ENCODE measurements at places on chromosomes 7 and 10.

DNA sequence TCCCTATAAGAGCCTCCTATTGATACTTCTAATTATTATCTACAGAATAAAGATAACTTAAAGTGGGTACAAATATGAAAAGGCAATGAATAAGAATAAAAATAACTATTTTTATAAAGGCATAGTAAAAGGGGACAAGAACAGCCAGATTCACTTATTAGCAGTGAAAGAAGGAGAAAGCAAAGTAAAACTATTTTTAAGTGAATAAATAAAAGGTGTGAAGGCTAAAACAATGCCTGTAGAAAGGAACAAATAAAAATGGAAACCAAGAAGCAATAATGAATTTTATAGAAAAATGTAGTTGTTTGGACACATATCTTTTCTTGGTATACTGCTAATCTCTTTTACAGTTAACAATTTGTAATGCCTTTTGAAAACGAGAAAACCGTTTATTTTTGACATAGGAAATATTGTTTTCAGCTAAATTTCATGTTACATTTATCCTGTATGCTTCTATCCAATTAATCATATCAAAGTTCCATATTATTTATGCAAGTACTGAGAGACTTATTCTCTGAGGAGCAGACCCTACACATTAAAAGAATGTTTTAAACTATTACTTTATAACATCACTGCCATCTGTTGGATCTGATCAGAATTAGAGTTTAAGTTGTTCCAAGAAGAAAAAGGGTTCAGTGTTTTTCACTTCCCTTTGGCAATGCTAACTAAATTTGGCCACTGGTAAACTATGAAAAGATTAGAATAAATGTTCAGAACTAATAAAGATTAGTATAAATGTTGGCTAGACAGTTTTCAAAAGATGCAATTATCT lies 59.1 kb downstream of the ARMC3 start:
- DNase-seq, result no peak
- H3K4me3 ChIP-seq, result no peak overlapping the region
- no peaks in the 10 kb centered on the region for H3K27me3 ChIP-seq
- H3K4me1 ChIP-seq, result peaks cover 4% of the 10 kb centered on the region

DNA sequence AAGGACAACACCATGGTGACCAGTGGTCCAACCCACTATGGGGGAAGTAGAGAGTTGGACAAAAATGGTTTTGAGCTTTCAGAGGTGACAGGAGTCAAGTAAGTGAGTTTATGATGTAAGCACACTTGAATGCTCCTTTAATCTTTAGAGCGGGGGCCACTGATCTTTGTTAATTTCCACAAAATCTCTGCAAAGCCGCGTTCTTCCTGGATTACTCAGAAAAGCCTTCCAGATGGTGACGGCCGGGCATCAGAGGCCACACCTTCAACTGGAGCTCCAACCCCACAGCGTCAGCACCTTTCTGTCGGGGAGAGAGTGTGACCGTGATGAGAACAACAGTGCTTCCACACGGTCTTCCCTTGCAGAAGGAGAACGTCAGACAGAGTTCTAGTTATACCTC lies 35.2 kb upstream of the KLF6 start:
- H3K27me3 ChIP-seq, result no peaks in the 10 kb centered on the region
- H3K27ac ChIP-seq, result no peak overlapping the region
- H3K36me3 ChIP-seq, result no peaks in the 10 kb centered on the region
- no peak for DNase-seq

DNA sequence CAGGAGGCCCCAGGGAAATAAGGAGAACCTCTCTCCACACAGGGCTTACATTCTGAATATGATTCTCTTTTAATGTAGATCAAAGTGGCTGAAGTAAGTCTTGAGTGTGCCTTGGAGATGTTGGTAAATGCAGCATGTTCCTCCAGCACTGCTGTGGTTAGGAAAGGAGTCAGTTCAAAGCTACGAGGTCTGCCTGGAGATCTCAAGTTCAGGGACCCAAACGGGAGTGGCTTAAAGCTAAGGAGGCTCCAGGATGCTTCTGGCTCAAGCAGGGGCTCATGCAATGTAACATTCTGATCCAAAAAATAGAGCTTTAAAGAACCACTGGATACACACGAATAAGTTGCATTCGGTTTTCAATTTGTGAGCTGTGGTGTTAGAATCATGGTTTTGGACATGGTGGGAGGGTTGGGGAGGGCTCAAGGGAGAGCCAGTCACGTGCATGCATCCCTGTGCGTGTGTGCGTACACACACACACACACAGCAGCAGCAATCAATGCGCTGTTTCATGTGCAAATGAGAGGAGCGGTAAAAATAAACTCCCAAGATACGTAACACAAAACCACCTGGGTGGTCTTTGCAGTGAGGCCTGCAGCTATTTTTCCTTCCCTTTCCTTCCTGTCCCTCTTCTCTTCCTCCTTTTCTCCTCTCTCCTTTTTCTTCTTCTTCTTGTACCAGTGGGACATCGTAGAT lies 70.5 kb downstream of the AOAH start:
- peaks cover 40% of the 10 kb centered on the region for H3K4me1 ChIP-seq
- H3K27me3 ChIP-seq, result no peaks in the 10 kb centered on the region
- no peak overlapping the region for H3K4me3 ChIP-seq
- no peak for DNase-seq
- H3K27ac ChIP-seq, result no peak overlapping the region

DNA sequence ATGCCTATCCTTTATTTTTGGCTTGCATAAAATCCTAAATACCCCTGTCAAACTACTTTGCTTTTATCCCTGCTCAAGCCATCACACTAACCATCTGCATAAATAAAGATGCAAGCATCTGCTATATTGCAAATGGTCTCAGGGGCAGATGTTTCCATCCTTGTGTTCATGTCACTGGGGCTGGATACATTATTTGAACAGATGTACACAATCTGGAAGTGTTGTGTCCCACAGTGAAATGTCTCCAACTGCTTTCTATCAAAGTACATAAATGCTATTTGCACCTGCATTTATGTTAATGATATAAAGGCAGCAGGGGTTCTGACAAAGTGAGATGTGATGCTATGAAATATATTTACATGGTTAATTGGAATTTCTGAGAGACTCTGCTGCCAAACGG lies 163.1 kb downstream of the ZNF438 start:
- H3K27me3 ChIP-seq, result no peaks in the 10 kb centered on the region
- no peak overlapping the region for H3K27ac ChIP-seq
- no peak overlapping the region for H3K4me3 ChIP-seq

- no peaks in the 10 kb centered on the region for H3K36me3 ChIP-seq
- H3K27ac ChIP-seq, result no peak overlapping the region
- DNase-seq, result no peak
- peaks cover 16% of the 10 kb centered on the region for H3K27me3 ChIP-seq
These were observed 30.6 kb downstream of the VIPR2 start for GRCh38 chr7:159114096-159114495.

DNA sequence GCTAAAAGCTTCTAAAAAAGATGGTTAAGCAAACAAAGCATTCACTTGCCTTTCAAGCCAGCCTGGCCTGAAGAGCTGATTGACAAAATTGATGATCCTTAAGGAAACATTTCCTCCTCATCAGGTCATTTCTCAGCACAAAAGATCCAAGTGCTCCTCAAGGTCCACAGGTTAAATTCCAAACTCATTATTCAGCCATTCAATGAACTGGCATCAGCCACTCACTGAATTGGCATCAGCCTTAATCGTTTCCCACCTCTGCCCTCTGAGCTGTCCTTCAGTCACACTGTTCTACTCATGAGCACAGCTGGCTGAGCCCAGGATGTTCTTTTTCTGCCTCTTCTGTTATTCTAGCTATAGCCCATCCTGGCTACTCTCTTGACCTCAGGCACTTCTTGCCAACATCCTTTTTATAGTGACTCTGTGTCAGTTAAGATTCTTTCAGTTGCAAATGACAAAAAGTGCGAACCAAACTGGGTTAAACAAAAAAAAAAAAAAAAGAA lies 147.5 kb downstream of the RAB11FIP2 start:
- H3K4me1 ChIP-seq, result no peaks in the 10 kb centered on the region
- peaks cover 7% of the 10 kb centered on the region for H3K27me3 ChIP-seq
- no peak overlapping the region for H3K27ac ChIP-seq
- no peak for DNase-seq
- H3K4me3 ChIP-seq, result no peak overlapping the region

GRCh38 chr10:11057448-11057847 lies 39.8 kb downstream of the CELF2 start:
- no peak overlapping the region for H3K27ac ChIP-seq
- no peak overlapping the region for H3K4me3 ChIP-seq
- H3K27me3 ChIP-seq, result no peaks in the 10 kb centered on the region
- no peak for DNase-seq
- H3K4me1 ChIP-seq, result no peaks in the 10 kb centered on the region
